Activated T-helper 2 cell treated with anti-CD3 and anti-CD28 coated beads, Interferon-gamma antibody, Interleukin-2, Interleukin-4, amounts not matched to agents 10 μg/mL and 5 μg/mL and 100 μg/mL, durations not matched to agents 14 hours and 24 hours and 36 hours (primary cell): ENCODE measurements at places on chromosomes 2 and 18.

GRCh38 chr2:229798446-229799155, 84.2 kb upstream of the DNER start:
- DNase-seq = no peak

DNA sequence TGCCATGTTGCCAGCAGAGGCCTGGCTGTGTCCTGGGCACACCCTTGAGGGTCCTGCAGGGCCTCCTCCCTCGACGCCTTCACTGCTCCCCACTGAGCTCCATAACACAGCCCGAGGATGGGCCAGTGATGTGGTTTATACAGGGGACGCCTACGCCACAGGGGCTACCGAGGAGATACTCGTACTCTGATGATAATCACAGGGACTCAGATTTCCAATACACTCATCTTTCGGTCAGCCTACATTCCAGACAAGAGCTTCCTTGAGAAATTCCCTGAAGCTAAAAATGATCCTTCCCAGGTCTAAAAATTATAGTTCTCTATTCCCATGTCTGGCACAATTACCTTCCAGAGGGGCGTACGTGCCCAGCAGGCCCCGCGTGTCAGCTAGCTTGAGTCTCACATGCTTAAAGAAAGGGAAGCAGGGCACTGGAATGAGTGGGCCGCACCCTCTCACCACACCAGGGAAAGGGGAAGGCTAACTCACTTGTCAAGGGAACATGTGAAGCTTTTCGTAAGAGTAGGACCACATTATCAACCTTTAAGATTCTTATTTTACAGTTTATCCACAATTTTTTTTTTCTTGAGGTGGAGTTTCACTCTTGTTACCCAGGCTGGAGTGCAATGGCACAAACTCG, 159.5 kb upstream of the NDUFV2 start:
- no peak for DNase-seq

GRCh38 chr2:233063269-233063975, 3.3 kb downstream of the INPP5D start:
- DNase-seq = no peak

- DNase-seq = no peak
Measured at GRCh38 chr2:30455114-30455738, 8.2 kb downstream of the LCLAT1 start.

- DNase-seq = no peak
Measured at GRCh38 chr2:121089166-121089510, 195.9 kb downstream of the TFCP2L1 start.

- no peak for DNase-seq
Measured at GRCh38 chr2:37625796-37626571, 45.5 kb downstream of the CDC42EP3 start.

GRCh38 chr2:83602753-83603152, 856.3 kb downstream of the SUCLG1 start:
- no peak for DNase-seq

DNA sequence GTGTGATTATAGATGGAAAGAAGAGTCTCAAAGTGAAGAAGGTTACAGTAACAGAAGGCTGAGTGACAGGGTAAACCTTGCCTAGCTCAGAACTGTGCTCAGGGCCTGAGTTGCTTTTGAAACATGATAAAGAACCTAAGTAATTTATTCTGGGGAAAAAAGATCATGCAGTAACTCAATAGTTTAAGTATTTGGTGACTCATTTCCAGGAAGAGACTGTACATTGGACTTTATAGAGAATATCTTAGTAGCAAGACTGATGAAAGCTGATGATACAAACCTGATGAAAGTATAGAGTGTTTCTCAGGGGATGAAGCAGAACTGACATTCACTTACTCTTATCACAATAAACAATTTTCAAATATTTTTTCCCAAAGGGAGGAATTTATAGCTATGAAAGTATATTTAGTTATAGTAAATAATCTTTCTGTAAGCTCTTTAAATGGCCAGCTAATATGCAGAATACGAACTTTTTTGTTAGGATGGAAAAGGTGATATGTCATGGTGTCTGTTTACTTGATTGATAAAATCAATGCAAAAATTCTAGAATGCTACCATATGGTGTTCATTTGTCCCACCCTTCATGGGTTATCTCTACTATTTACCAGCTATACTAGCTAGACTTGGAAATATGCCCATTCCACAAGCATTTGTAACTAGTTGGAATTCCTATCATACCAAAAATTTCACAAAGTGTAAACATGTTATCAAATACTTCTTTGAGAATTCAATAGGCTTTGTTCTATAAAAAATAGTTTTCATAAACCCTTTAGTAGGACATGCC, 1265.5 kb upstream of the ACVR2A start:
- DNase-seq = no peak

DNA sequence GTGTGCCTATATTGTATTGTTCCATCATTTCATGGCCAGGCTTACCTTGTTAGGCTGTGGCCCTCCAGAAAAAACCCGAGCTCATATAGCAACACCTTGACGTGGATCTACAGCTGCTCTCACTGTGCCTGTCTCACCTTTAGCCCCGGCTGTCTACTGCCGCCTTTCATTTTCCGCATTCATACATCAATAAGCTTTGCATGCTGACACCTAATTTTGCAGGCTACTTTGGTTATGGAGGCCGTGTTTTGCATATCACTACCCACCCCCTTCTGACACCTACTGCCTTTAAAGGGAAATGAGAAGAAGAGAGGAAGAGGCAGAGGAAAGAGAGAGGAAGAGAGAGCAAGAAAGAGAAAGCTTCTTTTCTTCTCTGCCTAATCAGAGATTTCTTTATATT, 702.9 kb downstream of the BCL11A start:
- no peak for DNase-seq

GRCh38 chr2:64760128-64760527, 106.4 kb upstream of the SERTAD2 start:
- no peak for DNase-seq
